ENCODE measurements at places on chromosomes 1 and 21.

GRCh38 chr21:33828083-33828482 lies 87.5 kb downstream of the ATP5PO start:
- no peak for DNase-seq

DNA sequence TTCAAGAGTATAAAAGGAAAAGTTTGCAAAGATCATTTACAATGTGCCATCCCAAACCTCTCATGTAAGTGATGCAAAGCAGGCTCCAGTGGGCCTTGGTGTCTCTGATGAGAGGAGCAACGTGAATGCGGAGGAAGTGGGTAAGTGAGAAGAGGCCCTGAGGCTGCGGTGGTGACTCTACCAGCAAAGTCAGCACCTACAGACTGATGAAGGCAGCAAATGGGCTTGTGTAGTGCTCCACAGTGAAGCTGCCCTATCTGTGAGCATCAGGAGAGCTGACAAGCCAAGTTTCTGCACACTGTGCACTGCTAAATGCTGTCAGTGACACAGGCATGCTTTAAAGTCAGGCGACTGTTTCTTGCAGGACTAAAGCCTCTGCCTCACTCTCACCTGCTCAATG lies 15.6 kb upstream of the RAP1A start:
- peak; percentile 66 for DNase-seq

- DNase-seq: no peak
Observed at GRCh38 chr1:60832367-60832766, 250.0 kb upstream of the NFIA start.

DNA sequence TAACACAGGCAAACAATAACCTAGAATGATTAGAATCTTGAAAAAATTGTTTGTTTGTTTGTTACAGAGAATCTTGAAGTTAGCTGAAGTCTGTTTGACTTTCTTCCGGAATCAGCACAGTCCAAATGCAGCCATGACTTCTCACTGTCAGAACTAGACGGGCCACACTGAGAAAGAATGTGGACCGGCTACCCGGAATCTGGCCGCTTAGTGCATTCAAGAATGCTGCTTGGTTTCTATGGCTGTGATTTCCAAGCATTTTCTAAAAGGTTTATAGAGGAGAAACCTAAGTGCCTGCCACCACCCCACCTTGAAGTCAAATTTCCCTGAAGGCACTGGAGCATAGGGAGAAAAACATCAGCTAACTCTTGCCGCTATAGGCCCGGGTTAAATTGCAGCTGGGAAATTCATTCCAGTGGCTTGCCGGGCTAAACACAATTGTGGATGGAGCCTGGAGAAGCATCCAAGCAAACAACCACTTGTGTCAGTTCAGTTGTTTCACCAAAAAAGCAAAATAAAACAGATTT lies 231.1 kb downstream of the DISC1 start:
- DNase-seq: no peak

GRCh38 chr1:31954607-31955283 lies 16.6 kb upstream of the PTP4A2 start:
- DNase-seq: no peak

- DNase-seq: no peak
Observed at GRCh38 chr1:39213511-39214002, 9.1 kb downstream of the MACF1 start.

GRCh38 chr1:203359010-203359571 lies 8.2 kb upstream of the FMOD start:
- no peak for DNase-seq

DNA sequence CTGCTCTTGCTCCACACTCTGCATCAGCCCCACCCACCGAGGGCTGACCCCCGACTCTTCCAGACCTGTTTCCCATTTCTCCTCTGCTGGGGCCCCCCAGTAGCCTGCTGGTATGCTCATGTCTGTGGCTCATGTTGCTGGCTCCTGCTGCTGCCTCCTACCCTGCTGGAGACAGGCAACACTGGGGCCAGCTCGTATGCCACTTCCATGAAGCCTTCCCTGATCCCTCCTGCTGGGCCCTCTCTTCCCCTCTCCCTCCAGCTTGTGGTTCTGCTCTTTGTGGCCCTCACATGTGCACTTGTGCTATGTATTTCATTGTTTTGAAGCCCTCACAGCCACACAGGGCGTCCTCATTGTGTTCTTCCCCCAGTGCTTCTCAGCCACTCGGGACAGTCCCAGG lies 40.5 kb downstream of the CNN3 start:
- DNase-seq: no peak

DNA sequence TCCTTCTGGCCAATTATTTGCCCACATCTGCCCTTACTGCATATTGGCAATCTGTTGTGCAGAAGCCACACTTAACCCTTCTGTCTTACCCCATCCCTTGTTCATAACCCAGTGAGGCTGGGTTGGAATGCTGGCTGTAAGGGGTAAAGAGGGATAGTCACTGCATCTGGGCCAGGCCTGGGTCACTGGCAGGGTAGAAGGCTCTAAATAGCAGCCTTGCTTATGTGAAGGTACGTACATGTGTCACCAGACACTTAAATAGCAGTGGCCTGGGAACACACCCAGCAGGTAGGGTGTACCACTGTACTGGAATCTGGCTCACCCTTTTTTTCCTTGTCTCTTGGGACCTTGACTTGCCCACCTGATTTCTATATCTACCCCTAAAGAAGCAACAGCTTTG lies 9.9 kb upstream of the TARS2 start:
- DNase-seq: no peak

DNA sequence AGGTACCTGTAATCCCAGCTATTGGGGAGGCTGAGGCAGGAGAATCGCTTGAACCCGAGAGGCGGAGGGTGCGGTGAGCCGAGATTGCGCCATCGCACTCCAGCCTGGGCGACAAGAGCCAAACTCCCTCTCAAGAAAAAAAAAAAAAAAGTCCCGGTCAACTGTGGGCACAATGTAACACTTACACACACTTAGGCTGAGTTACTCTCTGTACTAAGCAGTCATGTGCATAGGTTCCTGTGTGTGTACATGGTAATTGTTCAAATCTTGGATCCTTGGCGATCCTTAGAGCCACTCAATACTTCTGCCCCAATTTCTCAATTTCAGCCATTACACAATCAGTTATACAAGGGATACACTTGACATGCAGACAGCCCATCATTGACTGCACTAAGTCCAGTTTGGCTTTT lies 11.6 kb downstream of the SDCCAG8 start:
- DNase-seq: no peak

DNA sequence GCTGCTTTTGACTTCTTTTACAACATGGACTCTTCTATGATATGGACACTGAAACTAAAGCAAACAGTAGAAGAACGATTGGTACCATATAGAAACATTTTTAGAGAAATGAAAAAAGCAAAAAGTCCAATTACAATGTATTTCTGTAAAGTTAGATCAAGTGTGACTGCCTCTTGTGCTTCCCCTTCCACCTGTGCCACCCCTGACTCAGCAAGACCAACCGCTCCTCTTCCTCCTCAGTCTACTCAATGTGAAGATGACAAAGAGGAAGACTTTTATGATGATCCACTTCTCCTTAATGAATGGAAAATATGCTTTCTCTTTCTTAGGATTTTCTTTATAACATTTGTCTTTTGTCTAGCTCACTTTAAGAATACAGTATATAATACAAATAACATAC lies 66.9 kb downstream of the PHTF1 start:
- no peak for DNase-seq

GRCh38 chr1:171663036-171663853 lies 10.8 kb upstream of the MYOC start:
- DNase-seq: no peak

- DNase-seq: no peak
Observed at GRCh38 chr1:30035522-30036228, 687.7 kb downstream of the MATN1 start.

- no peak for DNase-seq
Observed at GRCh38 chr1:92883297-92883696, 51.5 kb downstream of the RPL5 start.

- DNase-seq: no peak
Observed at GRCh38 chr1:19942088-19942487, 18.7 kb upstream of the PLA2G2E start.

DNA sequence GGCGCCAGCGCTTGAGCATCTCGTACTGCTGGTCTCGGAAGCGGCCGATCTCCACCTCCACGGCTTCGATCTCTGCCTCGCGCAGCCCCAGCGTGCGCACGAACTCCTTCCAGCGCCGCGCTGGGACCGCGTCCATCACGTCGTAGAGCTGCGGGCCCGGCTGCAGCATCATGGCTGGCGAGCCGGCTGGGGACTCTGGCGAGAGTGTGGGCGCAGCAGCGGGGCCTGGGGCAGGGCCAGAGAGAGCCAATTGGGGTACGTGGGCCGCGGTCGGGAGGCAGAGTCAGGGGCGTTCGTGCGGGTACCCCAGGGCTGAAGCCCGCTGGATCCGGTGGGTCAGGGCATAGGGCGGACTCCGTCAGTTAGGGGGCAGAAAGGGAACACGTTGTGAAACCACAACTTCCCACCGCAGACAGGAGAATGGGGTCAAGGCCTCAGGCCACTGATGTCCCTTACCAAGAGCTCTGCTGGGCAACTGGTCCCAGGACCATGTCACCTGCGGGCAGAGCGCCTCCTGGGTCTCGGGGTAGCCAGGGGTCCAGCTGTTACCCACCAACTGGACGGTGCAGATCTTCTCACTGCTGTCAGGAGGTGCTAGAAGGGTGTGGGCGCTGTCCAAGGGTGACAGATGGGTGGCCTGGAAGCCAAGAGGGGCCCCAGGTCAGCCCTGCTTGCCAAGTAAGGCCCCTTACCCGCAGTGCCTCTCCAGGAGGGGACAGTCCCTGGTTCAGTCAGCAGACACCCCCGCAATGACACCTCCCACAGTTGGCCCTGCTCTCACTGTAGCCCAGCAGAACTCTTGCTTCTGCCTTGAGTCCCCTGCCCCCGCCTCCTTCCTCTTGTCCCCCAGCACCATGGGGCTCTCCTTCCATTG lies 4.2 kb downstream of the TNFRSF25 start:
- peak; percentile 32 for DNase-seq

DNA sequence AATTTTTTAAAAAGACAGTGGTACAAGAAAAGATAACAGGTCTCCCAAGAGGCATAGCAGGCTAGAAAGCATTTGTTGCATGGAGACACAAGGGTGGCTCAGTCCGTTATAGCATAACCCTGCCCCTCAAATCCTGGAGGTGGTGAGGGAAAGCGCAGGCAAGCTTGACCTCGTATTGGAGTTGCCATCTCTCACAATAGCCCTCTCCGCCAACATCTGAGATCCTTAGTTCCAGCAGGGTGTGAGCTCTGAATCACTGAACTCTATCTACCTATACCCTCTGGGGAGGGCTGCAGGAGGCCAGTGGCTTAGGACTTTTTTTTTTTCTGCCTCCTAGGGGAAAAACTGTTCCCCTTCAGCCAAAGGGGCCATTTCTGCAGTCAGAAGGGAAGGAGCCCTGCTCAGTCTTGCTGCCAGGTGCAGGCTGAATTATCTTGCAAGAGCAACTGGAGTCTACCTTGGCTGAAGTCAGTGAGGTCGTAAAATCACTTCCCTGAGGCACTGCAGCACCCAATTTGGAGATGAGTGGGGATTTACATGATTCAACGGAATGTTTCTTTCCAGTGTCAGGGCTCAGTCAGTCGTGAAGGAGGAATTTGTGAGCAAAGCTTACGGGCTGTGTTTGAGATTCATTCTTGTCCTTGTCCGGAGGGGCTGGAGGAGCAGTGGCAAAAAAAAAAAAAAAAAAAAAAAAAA lies 17.2 kb upstream of the C8A start:
- no peak for DNase-seq

DNA sequence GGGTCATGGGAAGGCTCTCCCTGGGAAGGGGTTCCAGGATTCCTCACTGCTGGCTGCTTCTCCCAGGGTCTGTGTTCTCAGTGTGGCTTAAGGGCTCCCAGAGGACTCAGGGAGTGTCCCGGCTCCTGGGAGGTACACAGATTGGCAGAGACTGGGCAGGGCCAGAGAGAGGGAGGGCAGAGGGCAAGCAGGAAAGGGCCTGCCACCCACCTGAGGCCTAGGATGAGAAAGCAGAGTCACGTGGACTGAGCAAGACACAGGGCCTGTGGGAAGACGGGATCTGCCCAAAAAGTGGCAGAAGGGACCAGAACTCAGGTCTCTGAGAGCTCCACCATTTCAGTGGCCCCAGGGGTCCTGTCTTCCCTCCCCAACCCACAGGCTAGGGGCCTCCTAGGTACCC lies 871 bp downstream of the SLFNL1 start:
- no peak for DNase-seq

GRCh38 chr21:39452970-39453342 lies 1.2 kb downstream of the SH3BGR start:
- DNase-seq: no peak
